Tibial artery (tissue), 4 donors: ENCODE measurements at places on chromosomes 7 and 10.

DNA sequence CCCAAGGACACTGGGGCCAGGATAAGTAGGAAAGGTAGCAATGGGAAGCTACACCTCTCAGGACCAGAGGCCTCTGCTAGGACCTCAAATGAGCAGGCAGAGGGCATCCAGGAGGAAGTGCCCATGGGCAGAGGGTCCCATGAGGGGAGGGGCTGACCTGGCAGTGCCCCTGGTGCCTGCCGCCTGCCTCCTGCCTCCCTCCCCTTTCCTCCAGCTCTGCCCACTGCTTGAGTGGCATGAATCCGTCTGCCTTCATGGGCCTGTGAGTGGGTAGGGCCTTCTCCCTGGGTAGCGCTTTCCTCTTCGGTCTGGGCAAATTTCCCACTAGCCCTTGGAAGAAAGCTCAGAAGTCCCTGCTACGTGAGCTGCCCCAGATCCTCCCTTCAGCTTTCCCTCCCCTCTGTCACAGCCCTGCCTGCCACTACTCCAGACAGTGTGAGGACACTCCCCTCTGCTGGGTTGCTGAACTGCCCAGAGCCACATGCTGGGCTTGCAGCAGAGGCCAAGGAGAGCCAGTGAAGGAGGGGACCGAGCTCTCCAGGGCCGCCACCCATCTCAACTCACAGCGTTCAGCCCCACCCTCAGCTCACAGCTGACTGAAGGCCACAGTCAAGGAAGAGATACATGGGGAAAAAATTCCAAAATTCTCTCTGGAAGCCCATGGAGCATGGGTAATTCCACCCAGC is 141.4 kb downstream of the ARHGAP22 start:
- no peak for DNase-seq
- no peaks in the 10 kb centered on the region for H3K27me3 ChIP-seq
- no peak overlapping the region for H3K4me3 ChIP-seq
- no peak overlapping the region for H3K27ac ChIP-seq

GRCh38 chr7:66921396-66921917 is 432 bp downstream of the TMEM248 start:
- no peaks in the 10 kb centered on the region for H3K27me3 ChIP-seq
- peak overlapping the region; percentile 84 for H3K27ac ChIP-seq
- peaks cover 6% of the 10 kb centered on the region for H3K36me3 ChIP-seq
- DNase-seq = peak; percentile 74
- H3K4me3 ChIP-seq = peak overlapping the region; percentile 75

GRCh38 chr7:63080831-63081230 is 917.8 kb upstream of the ZNF722 start:
- H3K27me3 ChIP-seq = no peaks in the 10 kb centered on the region
- no peaks in the 10 kb centered on the region for H3K36me3 ChIP-seq
- no peak overlapping the region for H3K27ac ChIP-seq
- H3K4me1 ChIP-seq = no peaks in the 10 kb centered on the region
- no peak overlapping the region for H3K4me3 ChIP-seq

- H3K27ac ChIP-seq = no peak overlapping the region
- no peaks in the 10 kb centered on the region for H3K4me1 ChIP-seq
- no peak for DNase-seq
- H3K27me3 ChIP-seq = no peaks in the 10 kb centered on the region
Observed at GRCh38 chr10:78911533-78912340, 157.0 kb upstream of the ZMIZ1 start.

GRCh38 chr10:21090609-21091082 is 193.5 kb upstream of the NEBL start:
- DNase-seq = no peak
- no peak overlapping the region for H3K27ac ChIP-seq
- no peaks in the 10 kb centered on the region for H3K4me1 ChIP-seq
- H3K27me3 ChIP-seq = no peaks in the 10 kb centered on the region
- no peak overlapping the region for H3K4me3 ChIP-seq

DNA sequence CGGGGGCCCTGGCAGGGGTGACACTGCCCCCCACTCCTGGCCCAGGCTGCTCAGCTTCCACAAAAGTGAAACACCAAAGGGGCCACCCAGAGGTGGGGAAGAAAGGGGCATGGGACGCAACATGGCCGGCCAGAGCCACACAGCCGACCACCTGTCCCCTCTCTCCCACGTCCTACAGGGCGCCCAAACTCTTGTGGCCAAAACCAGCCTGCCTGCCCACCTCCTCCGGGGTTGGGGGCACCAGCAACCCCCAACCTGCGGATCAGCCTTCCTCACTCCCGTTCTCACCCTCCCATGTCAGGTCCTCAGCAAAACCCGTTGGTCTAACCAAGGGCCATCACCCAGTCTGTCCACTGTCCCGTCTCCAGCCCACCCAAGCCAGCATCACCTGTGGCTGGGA is 79.5 kb upstream of the DNAAF5 start:
- H3K4me1 ChIP-seq = peaks cover 10% of the 10 kb centered on the region
- H3K4me3 ChIP-seq = no peak overlapping the region
- H3K27ac ChIP-seq = no peak overlapping the region
- DNase-seq = no peak
- H3K36me3 ChIP-seq = no peaks in the 10 kb centered on the region
- H3K27me3 ChIP-seq = no peaks in the 10 kb centered on the region

- no peak overlapping the region for H3K4me3 ChIP-seq
- H3K4me1 ChIP-seq = peaks cover 12% of the 10 kb centered on the region
- H3K27ac ChIP-seq = no peak overlapping the region
- DNase-seq = no peak
Observed at GRCh38 chr10:25678220-25678619, 255.8 kb upstream of the MYO3A start.

DNA sequence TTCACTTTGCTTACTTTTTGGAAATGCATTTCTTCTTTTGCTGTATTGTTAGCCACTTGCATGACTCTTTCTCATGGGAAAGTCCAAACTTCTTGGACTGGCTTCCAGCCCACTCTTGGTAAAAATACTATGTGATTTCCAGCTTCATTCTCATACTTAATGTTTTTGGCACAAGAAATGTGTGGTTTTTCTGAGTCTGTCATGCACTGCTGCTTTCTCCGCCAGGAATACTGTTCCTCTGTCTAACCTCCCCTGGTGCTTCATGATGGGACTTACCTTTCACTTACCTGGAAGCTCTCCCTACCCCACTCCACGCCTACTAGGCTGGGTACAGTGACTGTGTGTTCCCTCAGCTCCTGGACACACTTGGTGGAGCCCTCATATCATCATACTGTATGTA is 18.7 kb downstream of the MGAM2 start:
- no peaks in the 10 kb centered on the region for H3K36me3 ChIP-seq
- DNase-seq = no peak
- H3K4me1 ChIP-seq = no peaks in the 10 kb centered on the region

GRCh38 chr7:30616318-30616717 is 21.6 kb downstream of the GARS1 start:
- no peaks in the 10 kb centered on the region for H3K27me3 ChIP-seq
- H3K4me3 ChIP-seq = no peak overlapping the region
- no peak overlapping the region for H3K27ac ChIP-seq
- H3K4me1 ChIP-seq = no peaks in the 10 kb centered on the region

GRCh38 chr7:22564511-22565045 is 64.6 kb upstream of the STEAP1B start:
- H3K27ac ChIP-seq = no peak overlapping the region
- H3K4me3 ChIP-seq = no peak overlapping the region
- DNase-seq = no peak

DNA sequence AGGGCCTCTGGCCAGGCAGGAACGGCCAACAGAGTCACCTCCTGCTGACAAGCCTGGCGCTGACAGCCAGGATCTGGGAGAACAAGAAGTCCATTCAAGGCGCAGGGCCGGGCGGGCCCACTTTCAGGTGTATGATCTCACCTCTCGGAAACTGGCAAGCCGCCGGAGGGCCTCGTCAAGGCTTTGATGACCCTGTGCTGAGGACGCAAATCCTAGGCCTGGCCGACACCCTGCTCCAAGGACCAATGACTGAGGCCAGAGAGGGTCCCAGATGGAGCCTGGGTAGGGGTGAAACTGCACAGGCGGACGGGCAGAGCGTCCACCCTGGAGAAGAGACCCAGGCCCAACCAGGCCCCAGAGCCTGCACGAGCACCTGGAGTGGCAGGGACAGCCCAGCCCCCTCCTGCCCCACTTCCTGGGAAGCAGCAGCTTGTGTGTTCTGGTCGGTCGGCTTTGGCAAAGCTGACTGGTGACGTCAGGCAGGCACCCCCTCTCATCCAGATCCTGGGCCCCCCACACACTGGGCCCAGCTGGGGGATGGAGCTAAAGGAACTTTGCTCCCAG is 30.6 kb downstream of the MYL10 start:
- H3K36me3 ChIP-seq = no peaks in the 10 kb centered on the region
- H3K4me3 ChIP-seq = no peak overlapping the region
- peak overlapping the region; percentile 64 for H3K27ac ChIP-seq
- no peaks in the 10 kb centered on the region for H3K27me3 ChIP-seq
- DNase-seq = no peak

GRCh38 chr10:22681301-22681700 is 33.1 kb downstream of the PIP4K2A start:
- DNase-seq = no peak
- H3K27me3 ChIP-seq = no peaks in the 10 kb centered on the region
- H3K27ac ChIP-seq = no peak overlapping the region

DNA sequence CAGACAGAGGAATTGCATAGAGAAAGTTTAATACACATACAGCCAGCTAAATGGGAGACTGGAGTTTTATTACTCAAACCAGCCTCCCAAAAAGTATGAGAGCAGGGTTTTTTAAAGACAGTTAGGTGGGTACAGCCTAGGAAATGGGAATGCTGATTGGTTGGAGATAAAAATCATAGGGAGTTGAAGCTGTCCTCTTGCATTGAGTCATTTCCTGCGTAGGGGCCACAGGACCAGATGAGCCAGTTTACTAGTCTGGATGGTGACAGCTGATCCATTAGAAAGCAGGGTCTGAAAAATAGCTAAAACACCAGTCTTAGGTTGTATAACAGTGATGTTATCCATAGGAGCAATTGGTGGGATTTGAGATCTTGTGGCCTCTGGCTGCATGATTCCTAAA is 76.1 kb upstream of the POM121L12 start:
- H3K4me3 ChIP-seq = no peak overlapping the region
- H3K4me1 ChIP-seq = peaks cover 6% of the 10 kb centered on the region
- H3K36me3 ChIP-seq = no peaks in the 10 kb centered on the region

GRCh38 chr10:95906677-95907455 is 909 bp upstream of the CC2D2B start:
- peak; percentile 74 for DNase-seq
- H3K27ac ChIP-seq = peak overlapping the region; percentile 89
- peak overlapping the region; percentile 80 for H3K4me3 ChIP-seq
- H3K27me3 ChIP-seq = no peaks in the 10 kb centered on the region
- no peaks in the 10 kb centered on the region for H3K4me1 ChIP-seq

DNA sequence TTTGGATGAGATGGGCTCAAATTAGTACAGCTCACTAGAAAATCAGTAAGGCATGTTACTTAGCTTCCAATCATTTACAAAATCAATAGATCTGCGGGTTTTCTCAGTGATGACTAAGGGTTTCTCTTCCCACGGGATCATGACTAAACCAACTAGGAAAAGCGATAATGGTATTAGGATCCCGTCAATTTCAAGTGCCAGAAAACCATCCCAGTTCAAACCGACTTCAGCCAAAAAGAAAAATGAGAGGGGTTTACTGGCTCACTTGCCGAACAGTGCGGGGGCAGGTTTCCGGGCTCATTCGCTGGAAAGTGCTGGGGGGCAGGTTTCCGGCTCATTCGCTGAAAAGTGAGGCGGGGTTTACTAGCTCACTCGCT is 62.1 kb upstream of the LYZL2 start:
- no peak overlapping the region for H3K27ac ChIP-seq
- H3K36me3 ChIP-seq = no peaks in the 10 kb centered on the region
- H3K27me3 ChIP-seq = no peaks in the 10 kb centered on the region
- H3K4me3 ChIP-seq = no peak overlapping the region

DNA sequence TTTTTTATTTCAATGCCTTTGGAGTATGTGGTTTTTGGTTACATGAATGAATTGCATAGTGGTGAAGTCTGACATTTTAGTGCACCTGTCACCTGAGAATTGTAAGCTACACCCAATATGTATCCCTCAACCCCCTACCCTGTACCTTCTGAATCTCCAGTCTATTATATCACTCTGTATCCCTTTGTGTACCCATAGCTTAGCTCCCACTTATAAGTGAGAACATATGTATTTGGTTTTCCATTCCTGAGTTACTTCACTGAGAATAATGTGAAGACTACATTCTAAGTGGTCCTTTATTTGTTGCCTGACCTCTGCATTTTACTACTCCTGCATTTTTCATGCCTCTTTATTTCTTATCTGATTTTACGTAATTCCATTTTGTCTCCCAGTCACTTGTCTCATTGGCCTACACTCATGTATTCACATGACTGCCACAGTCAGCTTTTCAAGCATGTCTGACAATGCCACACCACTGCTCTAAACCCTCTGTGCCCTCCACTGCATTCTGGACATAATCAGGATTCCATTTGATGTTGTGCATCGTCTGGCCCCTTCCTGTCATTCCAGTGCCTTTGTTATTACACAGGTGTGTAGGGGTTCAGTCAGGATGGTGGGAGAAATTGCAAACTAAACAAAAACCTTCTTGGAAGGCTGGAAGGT is 1325.5 kb downstream of the XPNPEP1 start:
- no peaks in the 10 kb centered on the region for H3K4me1 ChIP-seq
- H3K36me3 ChIP-seq = no peaks in the 10 kb centered on the region
- no peak for DNase-seq
- no peak overlapping the region for H3K27ac ChIP-seq
- H3K27me3 ChIP-seq = no peaks in the 10 kb centered on the region

DNA sequence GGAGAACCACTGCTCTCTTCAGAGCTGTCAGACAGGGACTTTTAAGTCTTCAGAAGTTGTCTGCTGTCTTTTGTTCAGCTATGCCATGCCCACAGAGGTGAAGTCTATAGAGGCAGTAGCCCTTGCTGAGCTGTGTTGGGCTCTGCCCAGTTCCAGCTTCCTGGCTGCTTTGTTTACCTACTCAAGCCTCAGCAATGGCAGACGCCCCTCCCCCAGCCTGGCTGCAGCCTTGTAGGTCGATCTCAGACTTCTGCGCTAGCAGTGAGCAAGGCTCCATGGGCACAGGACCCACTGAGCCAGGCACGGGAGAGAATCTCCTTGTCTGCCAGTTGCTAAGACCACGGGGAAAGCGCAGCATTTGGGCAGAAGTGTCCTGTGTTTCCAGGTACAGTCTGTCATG is 12.1 kb upstream of the CPA2 start:
- no peaks in the 10 kb centered on the region for H3K27me3 ChIP-seq
- H3K27ac ChIP-seq = no peak overlapping the region
- H3K4me1 ChIP-seq = no peaks in the 10 kb centered on the region
- no peaks in the 10 kb centered on the region for H3K36me3 ChIP-seq

DNA sequence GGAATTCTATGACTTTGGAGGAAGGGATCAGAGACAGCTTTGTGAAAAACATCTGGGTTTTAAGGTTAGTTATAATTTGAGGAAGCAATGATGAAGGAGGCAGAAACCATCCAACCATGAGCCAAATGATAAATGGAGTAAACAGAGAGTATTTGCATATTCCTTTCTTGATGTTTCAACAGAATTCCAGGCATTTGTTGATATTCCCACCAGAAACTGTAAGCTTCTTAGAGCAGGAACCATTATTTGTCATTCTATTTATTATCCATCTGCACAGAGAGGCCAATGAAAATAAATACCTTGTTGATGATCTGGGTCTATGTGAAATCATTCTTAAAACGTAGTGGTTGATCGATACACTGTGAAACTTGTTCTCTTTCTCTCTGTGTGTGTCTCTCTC is 715.3 kb downstream of the INHBA start:
- H3K4me1 ChIP-seq = peaks cover 18% of the 10 kb centered on the region
- H3K36me3 ChIP-seq = no peaks in the 10 kb centered on the region
- no peak overlapping the region for H3K27ac ChIP-seq
- DNase-seq = no peak
- no peak overlapping the region for H3K4me3 ChIP-seq
- no peaks in the 10 kb centered on the region for H3K27me3 ChIP-seq
